ENCODE measurements at places on chromosomes 6 and 20. TPM values are rescaled to one million over a fixed set of nuclear protein-coding genes. Genes with fewer than 3 reads are reported as not detected.
A peak's percentile ranks its signal among the peaks of the same experiment; 100 is the strongest.

DNA sequence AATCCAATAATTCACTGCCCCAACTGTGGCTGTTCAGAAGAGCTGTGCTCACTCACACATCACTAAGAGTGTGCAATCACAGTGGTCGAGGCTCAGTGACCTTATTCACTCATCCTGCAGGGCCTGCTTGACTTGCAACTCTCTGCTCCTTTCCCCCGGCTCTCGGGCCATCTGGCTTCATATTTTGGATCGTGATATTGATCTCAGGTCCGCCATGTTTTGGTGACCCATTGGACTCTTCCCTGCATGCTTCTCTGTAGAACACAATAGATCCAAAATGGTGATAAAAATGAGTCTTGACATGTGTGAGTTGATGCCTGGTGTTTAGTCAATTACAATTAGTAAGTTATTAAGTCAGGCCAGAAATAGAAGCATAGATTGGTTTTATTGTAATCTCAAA lies 313.9 kb upstream of the SOX4 start:
- DNase-seq = no peak

Gene GSTA5
- total RNA-seq = not detected

Gene PRPH2
- total RNA-seq = under 0.01 TPM

DNA sequence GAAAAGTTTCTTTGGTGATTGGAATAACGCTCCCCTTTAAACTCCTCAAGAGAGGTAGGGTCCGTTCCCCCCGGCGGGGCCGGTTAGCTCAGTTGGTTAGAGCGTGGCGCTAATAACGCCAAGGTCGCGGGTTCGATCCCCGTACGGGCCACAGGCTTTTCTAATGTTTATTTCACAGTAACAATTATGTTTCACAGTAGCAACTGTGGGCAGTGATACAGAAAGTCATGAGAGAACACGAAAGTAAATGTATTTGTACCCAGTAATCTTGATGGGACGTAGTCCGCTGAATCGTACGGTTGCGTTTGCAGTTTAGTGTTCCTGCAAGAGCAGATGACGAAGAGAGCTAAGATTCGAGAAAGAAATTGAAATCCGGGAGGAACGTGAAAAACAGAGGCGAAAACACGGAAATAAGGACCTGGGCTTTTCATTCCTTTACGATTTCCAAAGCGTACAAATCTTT lies 505.5 kb downstream of the PRIM2 start:
- DNase-seq = peak; percentile 8

GRCh38 chr20:24583169-24583792 lies 113.9 kb downstream of the SYNDIG1 start:
- no peak for DNase-seq

GRCh38 chr6:1715336-1715735 lies 105.6 kb downstream of the FOXC1 start:
- DNase-seq = no peak

DNA sequence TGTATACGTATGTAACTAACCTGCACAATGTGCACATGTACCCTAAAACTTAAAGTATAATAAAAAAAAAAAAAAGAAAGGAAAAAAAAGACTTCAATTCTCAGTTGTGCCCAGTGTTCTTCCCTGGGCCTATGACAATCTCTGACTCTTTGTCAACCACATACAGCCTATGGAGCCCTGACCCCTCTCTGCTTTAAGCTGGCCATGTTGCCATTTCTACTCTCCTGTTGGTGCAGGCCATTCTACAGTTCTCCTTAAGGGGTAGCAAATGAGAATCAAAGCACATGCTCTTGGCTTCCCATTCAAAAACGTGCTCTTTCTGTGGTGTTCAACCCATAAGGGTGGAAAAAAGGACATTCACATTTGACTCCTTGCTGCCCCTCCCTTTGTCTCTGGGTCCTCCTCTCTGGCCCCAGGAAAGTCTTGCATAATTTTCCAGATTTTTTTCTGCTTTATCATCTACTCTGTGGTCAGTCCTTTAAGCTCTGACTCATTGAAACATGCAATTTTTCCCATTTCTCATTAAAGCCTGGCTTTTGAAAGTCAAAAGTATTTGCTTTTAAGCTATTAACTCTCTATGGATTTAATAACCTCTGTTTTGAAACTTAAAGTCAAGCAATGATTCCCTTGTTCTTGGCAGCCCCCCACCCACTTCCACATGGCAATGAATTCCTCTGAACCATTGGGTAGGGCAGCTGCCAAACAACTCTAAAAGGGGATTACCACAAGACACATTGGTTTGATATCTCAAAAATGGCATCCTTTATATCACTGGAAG lies 208.6 kb upstream of the MCHR2 start:
- peak; percentile 89 for DNase-seq

Gene PARD6B
- 8.2 TPM for total RNA-seq

Gene C6orf58
- total RNA-seq = not detected

DNA sequence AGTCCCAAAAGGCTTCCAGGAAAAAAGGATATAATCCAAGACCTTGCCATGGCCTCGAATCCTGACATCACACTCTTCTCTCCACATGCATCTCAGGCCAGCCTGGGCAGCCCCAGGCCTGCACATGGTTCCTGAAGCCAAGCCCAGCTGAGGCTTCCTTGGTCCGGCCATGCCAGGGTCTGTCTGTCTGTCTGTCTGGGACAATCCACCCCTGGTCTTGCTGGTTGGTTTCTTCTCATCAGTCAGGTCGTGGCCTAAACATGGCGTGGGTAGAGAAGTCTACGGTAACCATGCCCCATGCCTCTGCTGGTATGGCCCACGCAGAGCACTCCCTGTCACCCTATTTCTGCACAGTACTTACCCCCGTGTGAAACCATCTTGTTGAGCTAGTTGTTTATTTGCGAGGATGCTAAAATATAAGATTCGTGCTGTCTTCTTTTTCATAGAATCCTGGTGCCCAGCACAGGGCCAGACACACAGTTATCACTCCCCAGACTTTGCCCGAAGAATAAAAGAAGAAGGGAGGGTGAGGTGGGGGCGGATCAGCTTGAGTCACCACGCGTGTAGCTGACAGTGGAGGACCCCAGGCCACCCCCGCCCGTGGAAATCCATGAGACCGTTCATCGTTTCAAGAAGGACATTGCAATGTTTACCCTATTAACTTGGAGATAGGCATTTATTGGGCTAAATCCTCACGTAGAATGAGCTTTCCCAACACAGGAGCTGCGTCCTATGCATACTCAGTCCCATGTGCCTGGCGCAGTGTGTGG lies 107.2 kb downstream of the RNASET2 start:
- DNase-seq = no peak

GRCh38 chr6:163370464-163371117 lies 43.9 kb upstream of the QKI start:
- no peak for DNase-seq

Gene PTGIS
- total RNA-seq = 0.13 TPM

DNA sequence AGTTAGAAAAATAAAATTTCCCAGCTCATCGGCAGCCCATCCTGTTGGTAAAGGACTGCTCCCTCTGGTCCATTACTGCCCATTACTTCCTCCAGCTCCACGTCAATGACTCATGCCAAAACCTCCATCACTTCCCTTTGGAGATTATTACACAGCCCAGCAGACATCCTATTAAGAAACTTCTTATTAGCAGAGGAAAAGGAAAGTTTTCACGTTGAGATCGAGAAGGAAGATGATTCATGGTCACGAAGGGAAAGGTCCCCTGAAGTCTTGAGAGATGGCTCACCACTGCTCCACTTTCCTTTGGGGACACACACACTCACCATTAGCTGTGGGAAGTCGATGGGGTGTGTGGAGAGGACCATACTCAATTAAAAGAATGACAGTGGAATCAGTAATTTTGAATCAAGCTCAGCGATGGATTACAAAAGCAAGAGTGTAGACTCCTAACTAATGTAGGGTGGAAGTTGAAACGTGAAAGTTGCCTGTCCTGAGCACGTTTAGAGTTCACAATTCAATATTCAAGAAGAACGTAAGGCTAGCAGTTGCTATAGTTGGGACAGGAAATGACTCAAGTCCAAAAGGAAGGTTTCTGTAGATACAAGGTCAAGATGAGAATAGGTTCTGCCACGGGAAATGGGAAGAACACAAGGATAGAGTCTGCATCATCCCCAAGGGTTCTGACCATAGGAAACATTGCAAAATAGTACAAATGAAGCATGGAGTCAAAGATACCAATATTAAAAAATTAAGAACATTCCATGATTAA lies 21.6 kb downstream of the SASH1 start:
- DNase-seq = peak; percentile 34

Gene CDH26
- total RNA-seq = 8.4 TPM

Gene SMIM26
- total RNA-seq = 186 TPM

DNA sequence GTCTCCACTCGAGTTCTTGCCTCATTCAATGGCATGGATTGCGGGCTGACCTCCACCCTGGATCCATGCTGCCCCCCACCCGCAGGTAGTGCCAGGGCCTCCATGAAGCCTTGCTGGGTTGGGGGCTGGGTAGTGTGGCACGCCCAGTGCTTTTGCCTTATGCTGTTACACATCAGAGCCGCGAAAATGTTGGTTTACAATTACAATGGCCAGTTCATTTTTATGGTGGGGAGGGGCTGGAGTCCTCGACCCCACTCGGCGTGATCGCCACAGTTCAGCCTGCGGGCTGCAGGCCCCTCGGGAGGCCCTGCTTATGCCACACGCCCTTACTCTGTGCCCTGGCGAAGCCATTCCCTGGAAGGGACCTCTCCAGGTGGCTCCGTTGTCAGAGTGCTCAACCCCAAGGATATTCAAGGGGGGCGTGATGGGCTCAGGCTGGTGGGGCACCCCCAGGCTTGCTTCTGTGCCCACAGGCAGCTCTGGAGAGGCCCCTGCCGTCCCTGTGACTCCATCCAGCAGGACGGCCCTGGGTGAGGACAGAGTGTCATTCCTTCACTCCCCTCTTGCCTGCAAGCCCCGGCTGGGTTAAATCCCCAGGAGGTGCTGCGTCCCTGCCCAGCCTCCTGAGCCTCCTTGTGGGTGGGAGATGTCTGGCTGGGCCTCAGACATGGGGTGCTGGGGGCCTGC lies 14.8 kb downstream of the ITPA start:
- no peak for DNase-seq

- DNase-seq = peak; percentile 1
Observed at GRCh38 chr20:61186771-61187472, 65.1 kb upstream of the CDH4 start.

Data from bronchial epithelial cell (primary cell).